CMK (cell line): ENCODE measurements at places on chromosomes 1 and 21.

DNA sequence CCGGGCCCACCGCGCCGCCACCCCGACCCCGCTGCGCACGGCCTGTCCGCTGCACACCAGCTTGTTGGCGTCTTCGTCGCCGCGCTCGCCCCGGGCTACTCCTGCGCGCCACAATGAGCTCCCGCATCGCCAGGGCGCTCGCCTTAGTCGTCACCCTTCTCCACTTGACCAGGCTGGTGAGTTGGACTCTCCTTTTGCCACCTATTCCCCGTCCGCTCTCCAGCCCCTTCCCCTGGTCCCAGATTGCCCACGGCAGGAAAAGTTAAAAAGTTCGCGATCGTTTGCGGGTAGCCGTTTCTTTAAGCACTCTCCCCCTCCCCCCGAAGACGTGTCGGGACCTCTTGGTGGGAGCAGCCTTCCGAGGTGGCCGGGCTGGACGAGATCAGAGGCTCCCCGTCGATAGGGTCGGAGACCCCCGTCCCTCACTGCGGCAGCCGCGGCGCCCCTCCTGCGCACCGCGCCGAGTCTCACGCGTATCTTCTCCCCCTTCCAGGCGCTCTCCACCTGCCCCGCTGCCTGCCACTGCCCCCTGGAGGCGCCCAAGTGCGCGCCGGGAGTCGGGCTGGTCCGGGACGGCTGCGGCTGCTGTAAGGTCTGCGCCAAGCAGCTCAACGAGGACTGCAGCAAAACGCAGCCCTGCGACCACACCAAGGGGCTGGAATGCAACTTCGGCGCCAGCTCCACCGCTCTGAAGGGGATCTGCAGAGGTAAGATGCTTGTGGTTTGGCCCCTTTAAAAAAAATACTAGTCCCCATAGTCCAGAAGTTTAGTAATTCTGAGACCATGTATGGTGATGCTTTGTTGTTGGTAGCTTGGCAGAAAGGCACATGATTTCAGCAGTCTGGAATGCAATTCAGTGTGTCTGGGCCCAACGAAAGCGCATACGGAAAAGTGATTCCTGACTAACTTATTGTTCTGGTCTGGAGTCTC is 576 bp downstream of the CCN1 start:
- no peak for DNase-seq

- no peak for DNase-seq
Observed at GRCh38 chr1:42206164-42206563, 41.6 kb upstream of the GUCA2A start.

DNA sequence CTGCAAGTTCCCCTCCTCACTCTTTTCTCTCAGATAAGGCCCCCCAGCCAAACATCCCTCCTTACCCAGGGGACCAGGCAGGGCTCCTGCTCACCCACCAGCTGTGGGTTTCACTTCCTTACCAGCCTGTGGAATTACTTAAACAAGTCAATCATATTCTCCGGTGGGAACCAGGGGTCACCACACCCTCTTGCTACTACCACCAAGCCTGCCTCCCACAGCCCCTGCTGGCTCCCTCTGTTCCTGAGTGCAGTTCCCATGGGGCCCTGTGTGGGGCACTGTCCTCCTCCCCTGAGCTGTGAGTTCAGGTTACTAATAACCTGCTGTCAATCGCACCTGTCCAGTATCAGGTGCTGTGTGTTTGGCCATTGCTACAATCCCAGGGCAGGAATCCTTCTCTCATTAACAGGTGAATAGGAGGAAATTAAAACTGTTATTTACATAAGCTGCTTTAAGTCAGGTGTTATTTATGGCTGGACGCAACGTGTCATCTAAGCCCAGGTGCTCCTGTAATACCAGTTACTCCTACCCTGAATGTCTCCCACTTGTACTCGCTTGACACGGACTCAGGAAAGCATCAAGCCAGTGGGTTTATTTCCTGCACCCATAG is 53.1 kb upstream of the LBR start:
- DNase-seq = no peak

- no peak for DNase-seq
Observed at GRCh38 chr1:97691325-97691724, 229.5 kb downstream of the DPYD start.

- no peak for DNase-seq
Observed at GRCh38 chr1:10920063-10920626, 92.3 kb upstream of the TARDBP start.

GRCh38 chr1:76274718-76275117 is 200.2 kb downstream of the ST6GALNAC3 start:
- DNase-seq = no peak
